ENCODE measurements at places on chromosomes 6 and 20.
A peak's percentile ranks its signal among the peaks of the same experiment; 100 is the strongest.

DNA sequence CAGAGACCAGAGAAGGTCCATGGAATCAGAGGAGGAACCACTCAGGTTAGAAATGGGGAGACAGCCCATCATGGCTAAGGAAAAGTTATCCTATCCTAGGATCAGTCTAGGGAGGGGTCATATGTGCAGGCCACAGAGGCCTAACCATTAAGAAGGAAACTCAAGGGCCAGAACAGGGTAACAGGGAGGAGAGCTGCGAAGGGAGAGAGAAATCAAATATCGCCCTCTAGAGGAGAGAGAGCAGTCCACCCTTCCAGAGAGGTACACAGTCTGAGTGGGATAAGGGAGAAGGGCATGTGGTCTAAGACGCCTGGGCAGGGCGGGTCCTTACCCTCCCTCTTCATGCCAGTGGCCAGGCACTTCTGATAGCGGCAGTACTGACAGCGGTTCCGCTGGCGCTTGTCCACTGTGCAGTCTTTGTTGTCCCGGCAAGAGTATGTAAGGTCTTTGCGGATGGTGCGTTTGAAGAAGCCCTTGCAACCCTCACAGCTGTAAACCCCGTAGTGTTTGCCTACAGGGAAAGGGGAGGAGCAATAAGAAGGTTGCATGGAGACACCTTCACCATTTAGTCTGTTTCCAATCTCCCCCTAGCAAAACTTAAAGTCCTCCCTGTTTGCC lies 2.9 kb downstream of the RXRB start:
- DNase-seq: peak; percentile 87

DNA sequence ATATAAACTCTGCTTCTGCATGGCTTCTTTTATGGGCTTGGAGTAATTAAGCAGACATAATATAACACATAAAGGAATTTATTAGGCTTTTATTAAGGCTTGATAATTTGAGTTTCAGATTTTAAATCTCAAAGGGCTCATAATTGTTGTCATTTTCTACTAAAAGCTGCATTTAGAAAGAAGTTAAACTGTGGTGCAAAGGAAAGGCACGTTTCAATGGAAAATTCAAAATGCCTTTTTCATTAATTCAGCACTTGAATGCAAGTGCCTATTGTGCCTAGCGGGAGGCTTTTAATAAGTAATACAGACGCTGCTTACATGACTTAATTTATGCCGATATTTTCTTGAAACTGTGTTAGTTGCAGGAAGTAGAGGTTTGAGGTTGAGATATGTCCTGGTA lies 431.8 kb upstream of the SOX4 start:
- DNase-seq: no peak

- DNase-seq: no peak
Observed at GRCh38 chr20:47561603-47562583, 60.2 kb downstream of the NCOA3 start.

- DNase-seq: no peak
Observed at GRCh38 chr20:6919792-6920468, 152.4 kb downstream of the BMP2 start.

- no peak for DNase-seq
Observed at GRCh38 chr6:50744976-50745375, 31.6 kb downstream of the TFAP2D start.

GRCh38 chr6:101847690-101848089 lies 454.2 kb downstream of the GRIK2 start:
- no peak for DNase-seq

- no peak for DNase-seq
Observed at GRCh38 chr6:122033564-122034181, 365.8 kb upstream of the HSF2 start.

- DNase-seq: no peak
Observed at GRCh38 chr20:57508381-57508780, 16.6 kb downstream of the CTCFL start.

- no peak for DNase-seq
Observed at GRCh38 chr6:16089232-16090062, 39.4 kb upstream of the MYLIP start.

GRCh38 chr20:40768105-40768504 lies 79.1 kb upstream of the MAFB start:
- DNase-seq: no peak

GRCh38 chr6:121597654-121598053 lies 162.2 kb downstream of the GJA1 start:
- DNase-seq: no peak

GRCh38 chr20:25032065-25032477 lies 25.9 kb downstream of the ACSS1 start:
- no peak for DNase-seq

GRCh38 chr6:13454286-13455221 lies 32.8 kb downstream of the GFOD1 start:
- DNase-seq: peak; percentile 27

DNA sequence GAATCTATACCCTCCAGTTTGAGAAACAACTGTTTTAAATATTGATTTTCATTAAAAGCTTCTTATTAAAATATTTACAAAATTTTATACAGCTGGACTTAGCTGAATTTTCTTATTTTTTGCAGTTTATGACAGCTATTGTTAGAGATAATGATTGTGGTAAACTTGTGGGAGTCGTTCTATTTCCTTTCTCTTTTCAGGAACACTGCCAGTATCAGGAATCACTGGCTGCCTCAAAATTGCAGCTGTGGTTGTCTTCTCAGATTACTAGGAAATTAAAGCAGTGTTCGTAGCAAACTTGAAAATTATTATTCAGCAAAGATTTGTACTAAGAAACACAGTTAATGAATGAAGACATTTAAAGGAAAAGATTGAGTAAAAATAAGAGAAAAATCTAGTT lies 311.0 kb downstream of the CENPW start:
- no peak for DNase-seq

GRCh38 chr20:13274275-13274861 lies 53.3 kb downstream of the ISM1 start:
- DNase-seq: no peak

GRCh38 chr6:127026247-127026646 lies 92.2 kb upstream of the RSPO3 start:
- DNase-seq: no peak

- no peak for DNase-seq
Observed at GRCh38 chr20:52279706-52280105, 88.1 kb upstream of the ZFP64 start.

Data from pancreas (tissue), 10 donors.